Epithelial cell of esophagus (primary cell): ENCODE measurements at places on chromosomes 13 and 19.

- no peak for DNase-seq
Observed at GRCh38 chr13:39040206-39040605, 1.9 kb downstream of the NHLRC3 start.

DNA sequence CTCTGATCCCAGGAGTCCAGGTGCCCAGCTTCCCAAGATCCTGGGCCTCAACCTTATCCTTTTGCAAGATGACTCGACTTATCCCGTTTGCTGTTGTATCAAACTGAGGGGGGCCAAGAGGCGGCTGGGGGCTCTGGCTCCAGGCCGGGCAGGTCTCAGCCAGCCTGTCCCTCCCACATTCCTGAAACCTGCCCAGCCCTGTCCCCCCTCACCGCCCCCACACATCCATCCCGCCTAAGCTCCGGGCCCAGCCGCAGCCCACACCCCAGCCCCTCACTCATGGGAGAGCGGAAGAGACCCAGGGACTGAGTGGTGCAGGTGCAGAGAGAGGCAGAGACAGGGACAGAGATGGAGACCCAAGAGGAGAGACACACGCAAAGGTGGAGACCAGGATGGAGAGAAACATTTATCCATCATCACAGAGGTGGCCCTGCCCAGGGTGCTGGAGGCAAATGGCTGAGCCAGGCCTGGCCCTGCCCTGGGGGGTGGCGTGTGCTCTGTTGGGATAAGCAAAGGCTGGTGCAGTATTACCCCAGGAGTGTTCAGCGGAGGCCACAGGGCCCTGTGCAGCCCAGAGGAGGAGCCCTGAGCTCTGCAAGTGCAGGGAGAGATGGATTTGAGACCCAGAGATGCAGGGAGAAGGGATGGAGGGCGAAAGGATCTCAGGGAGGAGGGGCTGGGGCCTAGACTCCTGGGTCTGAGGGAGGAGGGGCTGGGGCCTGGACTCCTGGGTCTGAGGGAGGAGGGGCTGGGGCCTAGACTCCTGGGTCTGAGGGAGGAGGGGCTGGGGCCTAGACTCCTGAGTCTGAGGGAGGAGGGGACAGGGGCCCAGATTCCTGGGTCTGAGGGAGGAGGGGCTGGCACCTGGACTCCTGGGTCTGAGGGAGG is 1.6 kb downstream of the BCAM start:
- DNase-seq: peak; percentile 33

DNA sequence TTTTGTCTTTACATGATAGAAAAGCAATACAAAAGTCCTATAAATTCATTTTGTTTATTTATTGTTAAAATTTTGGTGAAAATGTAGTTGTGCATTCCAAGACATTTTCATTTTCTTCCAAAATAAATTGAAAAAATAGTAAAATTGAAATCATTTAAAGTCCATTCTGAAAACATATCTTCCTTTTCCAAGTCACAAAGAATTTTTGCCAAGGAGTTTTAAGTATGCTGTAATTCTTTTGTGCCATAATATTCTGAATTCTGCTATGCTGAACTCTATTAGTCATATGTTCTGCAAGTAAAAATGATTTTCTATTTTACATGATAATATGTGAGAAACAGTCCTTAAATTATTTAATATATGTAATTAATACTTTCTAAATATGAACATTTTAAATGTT is 879.6 kb upstream of the SLC10A2 start:
- no peak for DNase-seq

GRCh38 chr19:18319591-18320135 is 3.2 kb downstream of the LSM4 start:
- no peak for DNase-seq

GRCh38 chr13:114313061-114313860 is 1.0 kb upstream of the CHAMP1 start:
- peak; percentile 31 for DNase-seq

GRCh38 chr19:31316201-31316951 is 32.9 kb downstream of the TSHZ3 start:
- DNase-seq: no peak
